Activated CD4-positive, alpha-beta T cell treated with anti-CD3 and anti-CD28 coated beads for 48 hours (primary cell): ENCODE measurements at places on chromosomes 3 and 15.

DNA sequence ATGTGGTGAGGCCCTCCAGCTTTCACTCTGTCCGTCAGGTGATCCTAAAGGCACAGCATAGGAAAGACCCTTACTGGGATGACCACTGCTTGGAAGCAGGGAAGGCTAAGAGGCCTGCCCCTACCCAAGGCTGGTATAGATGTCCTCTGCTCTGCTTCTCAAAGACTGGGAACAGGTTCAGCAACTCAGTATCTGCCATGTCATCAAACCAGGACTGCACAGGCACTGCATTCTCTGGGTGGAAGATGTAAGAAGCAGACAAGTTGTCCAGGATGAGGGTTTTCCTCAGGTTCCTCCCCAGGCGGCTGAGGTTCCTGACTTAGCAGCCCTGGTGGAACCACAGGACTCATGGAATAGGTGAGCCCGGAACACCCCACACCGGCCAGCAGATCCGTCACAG, 4.7 kb downstream of the FAM98B start:
- no peak for DNase-seq

GRCh38 chr3:61223451-61223850, 27.8 kb downstream of the FHIT start:
- DNase-seq, result no peak

- no peak for DNase-seq
Measured at GRCh38 chr3:146554151-146554760, 9.8 kb upstream of the PLSCR1 start.

DNA sequence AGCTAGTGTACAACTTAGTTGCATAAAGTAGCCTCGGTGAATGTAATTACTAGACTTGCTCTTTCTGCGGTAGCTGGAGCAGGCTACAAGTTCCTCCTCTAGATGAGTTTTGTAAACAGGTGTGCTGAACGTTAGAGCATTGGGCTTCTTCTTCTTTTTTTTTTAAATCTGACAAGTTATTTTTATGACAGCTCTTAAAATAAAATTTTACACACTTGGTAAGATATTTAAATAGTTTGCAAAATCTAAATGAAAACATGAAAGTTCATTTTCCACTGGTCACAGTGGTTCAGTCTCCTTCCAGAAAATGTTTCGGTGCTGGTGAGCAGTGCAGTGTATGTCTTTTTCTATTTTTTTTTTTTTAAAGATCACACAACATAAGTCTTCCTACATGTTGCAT, 3.0 kb downstream of the CCR9 start:
- no peak for DNase-seq

DNA sequence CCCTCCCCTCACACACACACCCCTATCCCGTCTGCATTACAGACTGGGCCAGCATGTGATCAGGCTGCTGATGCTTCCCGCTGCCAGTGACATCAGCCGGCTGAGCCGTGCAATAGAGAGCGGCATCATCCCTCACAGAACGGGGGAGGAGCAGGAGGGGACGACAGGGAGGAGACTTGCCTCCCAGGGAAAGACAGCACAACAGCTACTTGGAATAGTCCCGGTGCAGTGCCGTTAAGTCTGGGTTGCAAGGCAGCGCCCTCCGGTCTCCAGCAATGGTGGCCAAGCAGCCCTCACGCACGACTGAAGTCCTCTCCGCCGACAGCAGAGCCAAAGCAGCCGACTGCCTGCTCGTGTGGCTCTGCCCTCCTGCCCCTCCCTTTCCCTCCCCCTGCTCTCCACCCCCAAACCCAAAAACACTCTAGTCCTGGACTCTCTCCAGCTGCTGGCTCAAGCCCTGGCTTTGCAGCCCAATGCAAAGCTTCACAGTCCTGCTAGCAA, 31.5 kb upstream of the RPS17 start:
- DNase-seq, result peak; percentile 8
